ENCODE measurements at places on chromosomes 6 and 20.

GRCh38 chr6:4134841-4135664 is at the start of gene ECI2:
Gene ECI2 (minus strand): TSS chr6:4135575. CDS start chr6:4135560, 15 bp downstream.
- DNase-seq: peak; percentile 59

DNA sequence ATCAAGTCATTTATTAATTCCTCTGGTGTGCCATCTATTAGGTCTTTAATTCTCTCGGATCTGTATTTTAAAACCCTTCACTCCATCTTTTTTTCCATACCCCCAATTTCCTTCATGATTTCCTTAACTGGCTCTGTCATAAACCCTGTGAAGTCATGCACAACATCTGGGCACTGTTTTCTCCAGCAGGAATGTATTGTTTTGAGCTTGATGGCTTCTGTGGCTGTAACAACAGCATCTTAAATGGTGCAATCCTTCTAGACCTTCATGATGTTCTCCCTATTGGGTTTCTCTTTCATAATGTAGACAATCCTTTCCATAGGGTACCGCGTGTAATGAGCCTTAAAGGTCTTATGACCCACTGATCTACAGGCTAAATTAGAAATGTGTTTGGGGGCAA is 29.0 kb downstream of the CDK19 start:
- no peak for DNase-seq

- DNase-seq: no peak
Observed at GRCh38 chr6:159260208-159260607, 91.0 kb downstream of the FNDC1 start.

DNA sequence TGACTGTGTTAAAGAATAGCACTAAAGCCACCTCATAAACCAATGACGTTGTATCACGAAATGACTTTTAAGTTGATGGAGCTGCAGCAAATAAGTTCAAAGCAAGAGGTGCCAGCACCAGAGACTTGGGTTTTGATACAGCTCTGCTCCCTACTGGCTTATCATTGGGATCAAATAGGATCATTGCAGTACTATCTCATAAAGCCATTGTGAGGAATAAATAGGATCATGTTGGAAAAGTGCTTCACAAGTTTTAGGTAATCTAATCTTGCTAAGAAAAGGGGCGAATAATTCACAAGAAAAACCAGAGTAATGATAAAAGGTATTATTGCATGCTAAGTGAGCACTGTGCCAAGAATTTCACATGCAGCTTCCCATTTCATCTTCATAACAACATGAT is 10.4 kb upstream of the CEP85L start:
- no peak for DNase-seq

GRCh38 chr6:124963831-124964763 is 1.9 kb downstream of the RNF217 start:
- peak; percentile 30 for DNase-seq

- DNase-seq: no peak
Observed at GRCh38 chr20:24648919-24649318, 179.5 kb downstream of the SYNDIG1 start.

GRCh38 chr20:23013429-23013828 is 21.7 kb upstream of the SSTR4 start:
- no peak for DNase-seq

DNA sequence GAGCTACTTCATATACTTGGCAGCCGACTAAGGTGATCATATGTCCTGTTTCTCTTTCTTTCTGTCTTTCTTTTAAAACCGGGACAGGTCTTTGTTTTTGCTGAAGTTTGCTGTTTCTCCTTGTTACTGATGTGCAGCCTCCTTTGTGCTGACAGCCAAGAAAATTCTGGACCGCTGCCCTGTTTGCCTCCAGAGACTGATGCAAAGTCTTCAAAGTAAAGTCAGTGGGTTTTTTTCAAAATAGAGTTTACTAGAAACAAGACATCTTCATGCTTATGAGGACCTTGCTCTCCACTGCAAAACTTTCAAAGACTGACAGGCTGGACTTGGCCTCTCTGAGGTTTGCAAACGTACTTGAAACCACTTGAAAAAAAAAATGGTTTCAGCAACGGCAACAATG is 510.5 kb upstream of the MAP3K7 start:
- DNase-seq: no peak

GRCh38 chr6:42410861-42411260 is 40.9 kb downstream of the TRERF1 start:
- DNase-seq: no peak

GRCh38 chr6:123715006-123715863 is 78.5 kb upstream of the TRDN start:
- no peak for DNase-seq

GRCh38 chr6:156660389-156660788 is 116.8 kb upstream of the ARID1B start:
- no peak for DNase-seq

- no peak for DNase-seq
Observed at GRCh38 chr6:139778688-139779087, 404.2 kb upstream of the CITED2 start.

DNA sequence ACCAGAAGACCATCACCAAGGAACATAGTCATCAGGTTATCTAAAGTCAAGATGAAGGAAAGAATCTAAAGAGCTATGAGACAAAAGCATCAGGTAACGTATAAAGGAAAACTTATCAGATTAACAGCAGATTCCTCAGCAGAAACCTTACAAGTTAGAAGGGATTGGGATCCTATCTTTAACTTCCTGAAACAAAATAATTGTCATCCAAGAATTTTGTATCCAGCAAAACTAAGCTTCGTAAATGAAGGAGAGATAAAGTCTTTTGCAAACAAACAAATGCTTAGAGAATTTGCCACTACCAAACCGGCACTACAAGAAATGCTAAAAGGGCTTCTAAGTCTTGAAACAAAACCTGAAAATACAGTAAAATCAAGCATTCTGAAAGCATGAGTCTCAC is 71.0 kb downstream of the HECA start:
- no peak for DNase-seq

DNA sequence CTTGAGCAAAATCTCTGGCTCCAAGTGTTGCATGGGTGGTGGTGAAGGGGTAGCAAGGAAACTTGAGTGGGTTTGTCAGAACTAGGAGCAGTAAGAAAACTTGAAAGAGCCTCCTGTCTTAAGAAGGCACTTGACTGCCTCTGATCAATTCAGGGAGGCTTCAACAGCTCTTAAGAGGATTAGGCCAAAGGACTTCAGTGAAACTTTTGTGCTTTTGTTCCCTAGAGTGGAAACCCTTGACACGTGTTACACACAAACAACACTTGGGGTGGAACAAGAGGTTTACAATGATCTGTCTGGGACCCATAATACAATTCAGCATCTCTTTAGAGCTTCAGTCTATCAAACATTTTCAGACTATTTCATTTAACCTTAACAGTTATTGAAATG is 80.1 kb upstream of the ARMC2 start:
- DNase-seq: no peak

DNA sequence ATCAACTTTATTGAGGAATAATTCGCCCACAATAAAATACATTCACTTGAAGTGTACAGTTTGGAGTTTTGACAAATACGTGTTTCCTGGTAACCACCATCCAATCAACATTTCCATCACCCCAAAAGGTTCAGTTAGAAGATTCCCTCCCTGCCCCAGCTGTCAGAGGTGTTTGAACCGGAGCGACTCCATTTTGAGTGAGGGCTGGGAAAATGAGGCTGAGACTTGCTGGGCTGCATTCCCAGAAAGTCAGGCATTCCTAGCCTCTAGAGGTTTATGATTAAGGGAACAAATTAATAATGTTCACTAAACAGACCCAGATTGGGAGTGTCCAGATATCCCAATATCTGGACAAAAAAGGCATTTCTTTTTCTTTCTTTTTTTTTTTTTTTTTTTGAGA is 33.0 kb upstream of the BLCAP start:
- DNase-seq: no peak

DNA sequence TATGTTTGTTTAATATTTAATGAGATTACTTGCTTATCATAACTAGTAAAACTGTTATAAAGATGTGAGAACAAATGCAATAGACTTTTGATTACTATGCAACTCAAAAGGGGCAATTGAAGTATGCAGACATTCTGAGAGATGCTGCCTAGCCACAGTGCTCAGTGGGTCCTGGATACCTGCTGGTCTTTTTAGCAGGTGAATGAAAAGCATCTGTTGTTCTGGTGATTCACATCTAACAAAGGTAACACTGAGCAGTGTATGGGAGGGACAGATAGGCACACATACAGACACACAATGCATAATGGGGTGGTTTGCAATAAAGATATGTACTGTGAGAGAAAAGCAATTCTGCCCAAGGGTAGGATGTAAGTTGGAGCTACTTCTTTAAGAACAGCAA is 46.9 kb downstream of the OGFRL1 start:
- no peak for DNase-seq

- no peak for DNase-seq
Observed at GRCh38 chr6:6951355-6951754, 156.4 kb upstream of the RREB1 start.
